Stimulated activated CD4-positive, alpha-beta T cell treated with anti-CD3 and anti-CD28 coated beads, Interleukin-4, amount 100 ng/mL, for 24 hours (primary cell): ENCODE measurements at places on chromosomes 4 and X.

DNA sequence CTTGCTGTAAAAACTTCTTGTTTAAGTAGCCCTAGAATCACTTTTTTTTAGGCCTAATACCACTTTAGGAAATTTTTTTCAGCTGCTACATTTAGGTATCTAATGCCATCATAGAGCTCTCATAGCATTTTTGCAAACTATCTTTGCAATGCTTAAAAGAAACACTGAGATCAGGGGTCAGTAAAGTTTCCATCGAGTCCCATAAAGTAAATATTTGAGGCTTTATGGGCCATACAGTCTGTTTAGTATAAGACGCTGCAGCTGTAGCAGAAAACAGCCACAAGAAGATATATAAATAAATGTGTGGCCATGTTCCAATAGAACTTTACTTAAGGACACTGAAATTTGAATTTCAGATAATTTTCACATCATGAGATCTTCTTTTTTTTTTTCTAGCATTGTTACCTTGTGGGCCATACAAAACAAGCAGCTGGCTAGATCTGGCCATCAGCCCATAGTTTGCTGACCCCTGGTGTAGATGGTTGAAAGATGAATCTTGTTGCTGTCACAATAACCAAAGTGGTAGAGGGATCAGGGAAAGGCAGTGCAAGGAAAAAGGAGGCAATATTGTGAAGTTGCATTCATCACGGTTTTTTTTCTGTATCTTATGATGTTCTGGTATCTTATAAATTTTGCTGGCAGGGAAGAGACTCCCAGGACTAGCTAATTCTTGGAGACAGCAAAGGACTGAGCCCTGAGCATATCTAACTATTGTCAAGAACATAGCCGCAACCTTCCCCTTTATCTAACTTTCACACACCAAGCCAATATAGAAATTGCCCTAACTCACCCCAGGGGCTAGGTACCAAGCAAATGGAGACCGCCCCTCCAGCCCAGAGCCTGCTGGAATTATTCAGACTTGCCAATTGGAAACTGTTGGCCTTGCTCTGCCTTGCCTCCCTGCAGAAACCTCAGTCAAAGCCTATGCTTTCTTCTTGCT, 46.6 kb downstream of the RASGEF1B start:
- no peak for DNase-seq

GRCh38 chr4:55931833-55932232, 16.9 kb upstream of the CEP135 start:
- DNase-seq: no peak

DNA sequence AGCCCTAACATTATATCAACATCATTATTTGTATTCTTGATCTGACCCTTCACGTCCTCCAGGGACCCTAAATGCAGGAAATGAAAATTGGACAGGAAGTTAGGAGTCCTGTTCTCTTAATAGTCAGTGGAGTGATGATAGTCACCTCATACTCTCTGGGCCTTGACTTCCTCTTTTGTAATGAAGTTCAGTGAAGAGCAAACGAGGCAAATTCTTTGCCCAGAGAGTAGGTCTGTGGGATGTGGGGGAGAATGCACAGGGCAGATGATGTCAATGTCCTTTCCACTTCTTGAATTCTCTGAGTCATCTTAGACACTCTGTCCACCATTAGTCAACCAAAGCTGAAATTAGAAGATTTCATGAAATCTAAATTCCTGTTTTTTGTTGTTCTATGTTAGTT, 17.1 kb upstream of the GPRIN3 start:
- DNase-seq: no peak

GRCh38 chr4:125420526-125420925, 105.8 kb downstream of the FAT4 start:
- no peak for DNase-seq

- no peak for DNase-seq
Measured at GRCh38 chr4:121980643-121981042, 28.8 kb upstream of the TRPC3 start.

DNA sequence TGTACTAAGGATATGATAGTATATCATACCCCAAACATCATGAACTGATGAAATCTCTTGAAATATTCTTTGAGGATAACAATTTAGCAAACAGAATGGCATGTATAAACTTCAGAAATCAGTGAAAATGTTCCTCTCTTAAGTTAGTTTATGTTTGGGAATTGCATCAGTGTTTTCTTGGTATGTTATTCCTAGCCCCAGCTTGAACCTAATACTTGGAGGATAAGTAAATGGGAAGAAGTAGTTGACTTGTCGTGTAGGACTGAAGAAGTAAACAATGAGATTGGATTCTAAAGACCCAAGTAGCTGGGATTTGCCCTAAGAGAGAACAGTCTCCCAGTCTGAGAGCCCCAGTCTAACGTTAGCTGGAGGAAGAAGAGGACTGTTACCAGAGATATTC, 355.7 kb downstream of the GALNTL6 start:
- DNase-seq: no peak

- no peak for DNase-seq
Measured at GRCh38 chr4:125985856-125986255, 671.1 kb downstream of the FAT4 start.

GRCh38 chr4:3010577-3010976, 47.2 kb downstream of the GRK4 start:
- no peak for DNase-seq

- DNase-seq: no peak
Measured at GRCh38 chrX:154321594-154321993, 26.0 kb downstream of the TKTL1 start.

DNA sequence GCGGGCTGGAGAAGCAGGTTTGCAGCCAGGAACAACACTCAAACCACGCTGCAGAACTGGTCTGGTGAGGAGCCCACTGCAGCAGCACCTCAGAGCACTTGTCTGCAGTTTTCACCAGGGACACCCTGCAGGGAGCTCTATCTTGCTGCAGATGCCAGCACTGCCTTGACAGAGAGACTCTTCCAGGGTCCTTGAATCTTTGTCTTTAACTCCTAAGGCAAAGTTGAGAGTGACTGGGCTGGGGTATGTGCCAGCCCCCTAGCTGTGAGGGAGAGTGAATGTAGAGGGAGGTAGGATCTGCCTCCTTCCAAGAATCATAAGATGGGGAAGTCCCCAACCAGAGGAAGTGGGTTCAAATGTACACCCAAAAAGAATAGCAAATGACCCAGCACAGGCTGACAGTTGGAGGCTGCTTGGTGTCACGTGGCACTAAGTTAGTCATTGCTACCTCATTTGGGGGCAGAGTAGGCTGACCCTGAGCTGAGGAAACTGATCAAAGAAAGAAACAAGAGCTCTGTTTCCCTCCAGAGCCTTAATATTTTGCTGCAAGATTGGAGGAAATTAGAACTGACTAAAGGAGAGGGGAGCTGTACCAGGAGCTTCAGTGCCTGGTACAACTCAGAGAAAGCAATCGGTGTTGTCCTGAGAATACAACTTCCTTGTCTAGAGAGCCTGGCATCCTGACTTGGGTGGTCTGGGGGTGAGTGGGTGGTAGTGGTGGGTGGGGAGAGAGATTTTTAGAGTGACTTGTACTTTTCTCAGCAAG, 28.2 kb upstream of the HUWE1 start:
- DNase-seq: peak; percentile 71

- DNase-seq: no peak
Measured at GRCh38 chrX:17798921-17799320, 61.6 kb downstream of the SCML1 start.

DNA sequence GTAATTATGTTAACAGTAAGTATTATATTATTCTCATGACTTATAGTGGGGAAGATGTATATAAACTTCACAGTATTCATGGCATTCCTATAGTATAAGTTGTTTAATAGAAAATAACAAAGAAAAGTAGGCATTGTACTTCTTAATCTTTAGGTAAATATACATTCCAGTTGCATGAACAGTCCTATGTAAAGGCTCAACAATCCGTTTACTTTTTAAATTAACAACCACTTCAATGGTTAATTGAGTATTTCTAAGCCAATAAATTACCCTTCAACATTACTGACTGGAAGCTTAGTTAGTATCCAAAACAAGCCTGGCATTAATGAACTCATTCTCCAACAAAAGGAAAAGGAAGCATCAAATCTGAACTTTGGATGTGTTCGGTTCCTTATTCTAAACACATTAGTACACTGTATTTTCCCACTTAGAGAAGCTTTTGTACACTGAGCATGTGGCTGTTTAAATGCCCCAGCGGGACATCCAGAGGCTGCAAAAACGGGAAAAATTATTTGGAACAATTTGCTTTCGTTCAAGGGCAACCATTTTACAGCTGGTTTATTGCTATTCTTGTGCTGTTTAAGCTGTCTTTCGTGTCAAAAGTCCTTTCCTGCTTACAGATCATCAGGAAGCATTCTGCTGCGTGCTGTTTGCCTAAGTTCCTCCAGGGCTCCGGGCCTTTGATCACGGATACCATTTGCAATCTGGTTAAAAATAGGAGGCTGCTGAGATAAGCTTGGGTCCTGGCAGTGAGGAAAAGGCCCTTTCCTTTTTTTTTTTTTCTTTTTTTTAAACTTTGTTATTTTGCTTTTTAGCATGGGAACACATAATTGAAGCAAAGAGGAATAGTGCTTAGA, 460.3 kb downstream of the SPRY1 start:
- DNase-seq: no peak

- no peak for DNase-seq
Measured at GRCh38 chr4:48974979-48975640, 11.0 kb upstream of the CWH43 start.

GRCh38 chr4:60039908-60040307, 1160.2 kb upstream of the ADGRL3 start:
- no peak for DNase-seq

- no peak for DNase-seq
Measured at GRCh38 chrX:41023098-41023497, 62.1 kb upstream of the USP9X start.

- DNase-seq: no peak
Measured at GRCh38 chr4:10640561-10641201, 43.9 kb downstream of the CLNK start.

DNA sequence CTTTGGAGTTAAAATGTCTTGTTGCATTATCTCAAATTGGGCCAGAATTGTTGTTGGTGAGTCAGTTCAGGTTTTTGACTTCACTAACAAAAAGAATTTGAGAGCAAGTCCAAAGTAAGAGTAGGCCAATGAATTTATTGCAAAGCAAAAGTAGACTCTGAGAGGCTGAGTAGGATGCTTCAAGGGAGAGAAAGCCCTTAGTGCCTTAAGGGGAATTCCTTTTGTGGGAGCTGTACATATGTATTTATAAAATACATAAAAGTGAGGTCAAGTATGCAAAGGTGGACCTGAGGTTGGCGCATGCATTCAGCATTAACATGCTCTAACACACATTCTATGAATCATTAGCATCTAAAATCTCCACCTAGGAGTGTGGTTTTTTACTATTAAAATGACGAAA, 565.4 kb downstream of the GRXCR1 start:
- no peak for DNase-seq

DNA sequence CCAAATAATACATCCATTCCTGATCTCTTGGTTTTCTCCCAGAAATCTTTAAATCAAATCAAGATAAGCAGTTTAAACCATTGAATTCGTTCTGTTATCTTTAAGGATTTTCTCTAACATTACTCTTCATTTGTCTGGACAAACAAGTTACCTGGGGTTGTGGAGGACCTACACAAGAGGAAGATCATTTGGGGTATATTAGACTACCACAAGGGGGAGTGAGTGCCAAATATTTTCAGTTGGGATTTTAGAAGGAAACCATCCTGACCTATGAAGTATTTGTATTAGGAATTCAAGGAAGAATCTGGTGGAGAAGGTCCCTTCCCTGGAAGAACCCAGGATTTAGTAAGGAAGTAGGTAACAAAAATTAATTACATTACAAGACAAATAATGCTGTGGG, 12.0 kb upstream of the DCHS2 start:
- DNase-seq: no peak

DNA sequence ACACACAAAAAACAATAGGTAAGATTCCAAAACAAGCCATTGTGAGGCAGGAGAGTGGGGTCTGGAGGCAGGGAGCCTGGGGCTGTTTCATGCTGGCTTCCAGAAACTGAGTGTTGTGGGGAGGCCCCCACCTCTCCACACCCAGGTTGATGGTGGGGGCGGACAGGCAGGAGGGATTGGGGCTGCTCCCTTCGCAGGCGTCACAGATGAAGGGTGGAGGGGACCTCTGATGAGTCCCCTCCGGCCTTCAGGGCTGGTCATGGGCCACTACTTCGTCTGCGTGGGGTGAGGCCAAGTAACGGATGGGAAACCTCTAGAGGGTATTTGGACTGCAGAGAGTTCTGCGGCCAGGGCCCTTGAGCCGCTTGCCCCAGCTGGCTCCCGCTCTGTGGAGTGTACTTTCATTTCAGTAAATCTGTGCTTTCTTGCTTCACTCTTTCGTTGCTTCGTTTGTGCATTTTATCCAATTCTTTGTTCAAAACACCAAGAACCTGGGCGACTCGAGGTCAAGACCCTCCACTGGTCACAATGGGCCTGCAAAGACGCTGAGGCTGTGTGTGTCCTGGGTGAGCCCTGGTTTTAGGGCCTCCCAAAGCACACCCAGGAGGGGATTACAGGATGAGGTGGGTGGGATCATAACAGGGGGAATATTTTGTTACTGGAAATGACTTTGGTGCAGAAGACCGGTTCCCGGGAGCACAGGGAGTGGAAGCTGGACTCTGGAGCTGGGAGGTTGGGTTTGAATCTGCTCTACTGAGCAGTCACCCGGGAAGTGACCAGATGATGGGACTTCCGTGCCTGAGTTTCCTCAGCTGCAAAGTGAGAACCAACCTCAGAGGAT, 83.7 kb upstream of the ADRA2C start:
- DNase-seq: no peak

DNA sequence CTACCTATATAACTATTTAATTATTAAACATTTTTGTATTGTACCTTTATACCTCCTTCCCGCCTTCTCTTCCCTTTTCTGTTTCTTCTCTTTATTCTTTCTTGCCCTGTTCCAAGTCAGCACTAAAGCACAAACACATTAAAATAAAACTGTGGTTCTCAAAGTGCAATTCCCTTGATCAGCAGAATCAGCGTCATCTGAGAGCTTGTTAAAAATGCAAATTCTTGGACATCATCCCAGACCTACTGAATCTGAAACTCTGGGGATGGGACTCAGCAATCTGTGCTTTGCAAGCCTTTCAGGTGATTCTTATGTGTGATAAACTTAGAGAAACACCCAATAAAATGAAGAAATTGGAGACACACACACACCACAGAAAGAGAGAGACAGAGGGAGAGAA, 178.4 kb upstream of the BMP3 start:
- DNase-seq: no peak

- DNase-seq: no peak
Measured at GRCh38 chr4:61521451-61521850, 321.3 kb downstream of the ADGRL3 start.

DNA sequence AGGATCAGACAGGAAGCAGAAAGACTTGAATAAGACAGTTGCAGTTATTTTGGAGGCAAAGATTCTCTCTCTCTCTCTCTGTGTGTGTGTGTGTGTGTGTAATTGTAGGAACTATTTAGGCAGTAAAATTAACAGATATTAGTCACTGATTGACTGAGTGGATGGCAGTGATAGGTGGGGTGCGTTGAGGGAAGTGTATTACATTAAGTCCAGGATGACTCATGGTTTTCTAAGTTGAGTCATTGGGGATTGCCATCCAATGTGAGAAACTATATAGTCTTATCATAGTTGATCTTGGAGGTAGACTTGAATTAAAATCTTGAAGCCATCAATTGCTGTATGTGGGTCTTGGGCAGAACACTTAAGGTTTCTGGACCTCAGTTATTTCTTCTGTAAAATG, 75.4 kb downstream of the AR start:
- DNase-seq: no peak
